ENCODE measurements at places on chromosomes 3 and 15. TPM values are rescaled to one million over a fixed set of nuclear protein-coding genes. Genes with fewer than 3 reads are reported as not detected.
A peak's percentile ranks its signal among the peaks of the same experiment; 100 is the strongest.

The MGLL gene
- 23.7 TPM for total RNA-seq

GRCh38 chr3:149042789-149043386, 43.4 kb downstream of the HLTF start:
- H3K4me1 ChIP-seq = no peaks in the 10 kb centered on the region
- H3K27ac ChIP-seq = no peak overlapping the region
- peak; percentile 72 for DNase-seq

DNA sequence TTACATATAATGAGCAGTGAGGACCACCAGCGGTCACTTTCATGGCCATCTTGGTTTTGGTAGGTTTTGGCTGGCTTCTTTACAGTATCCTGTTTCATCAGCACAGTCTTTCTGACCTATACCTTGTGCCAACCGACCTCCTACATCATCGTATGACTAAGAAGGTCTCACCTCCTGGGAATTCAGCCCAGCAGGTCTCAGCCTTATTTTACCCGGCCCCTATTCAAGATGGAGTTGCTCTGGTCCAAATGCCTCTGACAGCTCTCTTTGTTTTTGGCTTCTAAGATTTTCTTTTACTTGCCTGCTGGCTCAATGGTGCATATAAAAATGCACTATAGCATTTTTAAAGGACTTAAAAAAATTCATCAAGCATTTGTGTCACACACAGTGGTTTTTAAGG, 3.2 kb upstream of the MME start:
- H3K4me3 ChIP-seq = no peak overlapping the region
- 0 out of 2 replicates have a peak, but pooled peaks cover 2% of the 10 kb centered on the region for H3K4me1 ChIP-seq
- H3K27ac ChIP-seq = no peak overlapping the region
- peaks cover 5% of the 10 kb centered on the region for H3K27me3 ChIP-seq

- H3K27me3 ChIP-seq = no peaks in the 10 kb centered on the region
- H3K4me1 ChIP-seq = peaks cover 17% of the 10 kb centered on the region
- H3K4me3 ChIP-seq = no peak overlapping the region
- peak overlapping the region; percentile 91 for H3K27ac ChIP-seq
Observed at GRCh38 chr15:39172380-39173281, 408.2 kb upstream of the THBS1 start.

- no peak overlapping the region for H3K27ac ChIP-seq
- H3K36me3 ChIP-seq = no peaks in the 10 kb centered on the region
Observed at GRCh38 chr3:144185276-144185675, 213.7 kb downstream of the DIPK2A start.

DNA sequence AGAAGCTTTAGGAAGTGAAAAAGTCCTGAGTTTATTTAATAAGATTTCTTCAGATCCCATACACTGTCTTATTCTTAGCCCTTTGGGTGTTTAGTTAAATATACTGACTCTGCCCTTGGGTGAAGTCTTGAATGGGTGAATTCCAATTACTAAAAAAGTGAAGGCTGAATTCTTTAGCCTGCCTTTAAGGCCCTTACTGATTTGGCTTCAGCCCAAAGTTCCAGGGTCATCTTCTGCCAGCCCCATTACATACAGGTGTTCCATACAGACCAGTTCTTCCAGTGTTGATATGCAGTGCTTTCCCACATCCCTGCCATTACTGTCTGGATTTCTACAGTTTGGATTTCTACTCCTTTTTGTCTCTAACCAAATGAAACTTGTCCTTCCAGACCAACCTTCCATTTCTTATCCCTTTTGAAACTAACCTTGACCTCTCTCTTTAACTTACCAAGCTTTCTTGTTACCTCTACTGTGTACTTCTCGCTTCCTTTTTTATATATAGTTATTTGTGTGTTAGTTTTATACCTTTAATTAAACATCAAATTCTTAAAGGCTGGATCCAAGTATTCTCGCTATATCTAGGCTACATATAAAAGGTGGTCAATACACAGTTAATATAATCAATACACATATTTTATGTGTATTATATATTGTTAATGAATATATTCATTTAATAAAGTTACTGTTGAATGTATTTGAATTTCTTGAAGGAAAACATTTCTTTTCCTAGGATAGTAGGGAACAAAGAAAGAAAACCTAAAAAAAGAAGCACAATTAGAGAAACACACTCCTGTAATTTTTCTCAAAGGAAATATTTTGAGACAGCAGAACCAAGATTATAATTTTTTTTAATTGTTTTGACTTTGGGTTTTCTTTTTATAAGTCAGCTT, 15.0 kb downstream of the MBNL1 start:
- no peak overlapping the region for H3K4me3 ChIP-seq
- peaks cover 19% of the 10 kb centered on the region for H3K4me1 ChIP-seq
- no peaks in the 10 kb centered on the region for H3K27me3 ChIP-seq
- no peak overlapping the region for H3K27ac ChIP-seq
- no peak for DNase-seq

GRCh38 chr3:191774485-191774884, 313.5 kb downstream of the PYDC2 start:
- no peak for DNase-seq
- no peaks in the 10 kb centered on the region for H3K27me3 ChIP-seq
- H3K4me1 ChIP-seq = no peaks in the 10 kb centered on the region
- no peak overlapping the region for H3K27ac ChIP-seq
- no peaks in the 10 kb centered on the region for H3K36me3 ChIP-seq

GRCh38 chr3:14303336-14304100, 98.9 kb upstream of the SLC6A6 start:
- H3K36me3 ChIP-seq = no peaks in the 10 kb centered on the region
- no peak overlapping the region for H3K4me3 ChIP-seq
- H3K27ac ChIP-seq = no peak overlapping the region
- peaks cover 12% of the 10 kb centered on the region for H3K4me1 ChIP-seq
- DNase-seq = peak; percentile 36

DNA sequence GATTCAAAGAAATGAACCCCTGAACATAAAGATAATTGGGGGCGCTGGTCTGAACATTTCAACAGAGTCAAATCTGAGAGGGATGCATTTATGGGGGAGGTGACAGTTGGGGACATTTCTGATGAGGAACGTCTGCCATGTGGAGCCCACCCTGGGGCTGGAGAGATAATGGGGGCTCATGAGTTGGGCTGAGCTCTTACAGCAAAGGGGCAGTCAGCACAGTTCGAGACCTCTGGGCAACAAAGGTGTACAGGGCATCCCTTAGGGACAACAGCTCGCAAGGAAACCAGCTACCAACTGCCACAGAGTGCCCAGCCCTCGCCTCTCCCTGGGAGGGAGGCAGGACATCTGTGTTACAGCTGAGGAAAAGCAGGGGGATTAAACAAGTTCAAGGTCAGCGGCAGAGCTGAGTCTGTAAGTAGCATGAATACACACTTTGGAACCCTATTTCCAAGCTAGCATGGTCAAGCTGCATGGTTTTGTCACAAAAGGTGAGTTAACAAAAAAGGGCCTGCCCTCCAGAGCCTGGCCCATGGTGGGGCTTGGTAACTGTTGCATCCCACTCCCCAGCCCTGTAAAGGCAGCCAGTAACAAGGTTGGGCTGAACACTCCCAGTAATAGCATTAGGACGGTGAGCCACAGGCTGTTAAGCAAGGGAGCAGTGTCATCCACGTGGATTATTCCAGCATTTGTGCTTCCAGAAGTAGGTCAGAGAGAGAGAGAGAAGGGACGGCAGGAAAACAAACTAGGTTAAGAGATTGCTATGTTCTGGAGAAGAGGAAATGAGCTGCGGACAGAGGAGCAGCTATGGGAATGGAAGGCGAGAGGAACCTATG, 4.3 kb downstream of the GNB5 start:
- no peaks in the 10 kb centered on the region for H3K36me3 ChIP-seq
- H3K27ac ChIP-seq = no peak overlapping the region
- H3K4me3 ChIP-seq = no peak overlapping the region
- H3K27me3 ChIP-seq = peaks cover 5% of the 10 kb centered on the region
- DNase-seq = no peak
- H3K4me1 ChIP-seq = no peaks in the 10 kb centered on the region

The PLD1 gene
- 9.2 TPM for total RNA-seq

DNA sequence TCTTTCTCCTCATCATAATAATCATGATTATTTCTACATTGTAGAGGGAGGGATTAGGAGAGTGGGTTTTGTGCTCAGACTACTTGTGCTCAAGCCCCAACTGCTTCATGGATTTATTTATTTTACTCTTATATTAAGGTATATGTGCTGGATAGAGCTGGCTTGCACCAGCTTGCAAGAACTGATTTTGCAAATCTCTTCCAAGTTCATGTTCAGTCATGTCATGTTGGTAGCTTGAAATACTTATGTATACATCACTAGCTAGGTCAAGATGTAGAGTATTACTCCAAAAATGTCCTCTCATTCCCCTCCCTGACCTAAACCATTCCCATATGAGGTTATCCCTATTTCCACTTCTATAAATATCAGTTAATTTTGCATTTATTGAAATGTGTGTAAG, 293.9 kb upstream of the RBMS3 start:
- no peak overlapping the region for H3K4me3 ChIP-seq
- no peak for DNase-seq
- H3K27ac ChIP-seq = no peak overlapping the region
- H3K27me3 ChIP-seq = no peaks in the 10 kb centered on the region
- no peaks in the 10 kb centered on the region for H3K36me3 ChIP-seq
- H3K4me1 ChIP-seq = no peaks in the 10 kb centered on the region

DNA sequence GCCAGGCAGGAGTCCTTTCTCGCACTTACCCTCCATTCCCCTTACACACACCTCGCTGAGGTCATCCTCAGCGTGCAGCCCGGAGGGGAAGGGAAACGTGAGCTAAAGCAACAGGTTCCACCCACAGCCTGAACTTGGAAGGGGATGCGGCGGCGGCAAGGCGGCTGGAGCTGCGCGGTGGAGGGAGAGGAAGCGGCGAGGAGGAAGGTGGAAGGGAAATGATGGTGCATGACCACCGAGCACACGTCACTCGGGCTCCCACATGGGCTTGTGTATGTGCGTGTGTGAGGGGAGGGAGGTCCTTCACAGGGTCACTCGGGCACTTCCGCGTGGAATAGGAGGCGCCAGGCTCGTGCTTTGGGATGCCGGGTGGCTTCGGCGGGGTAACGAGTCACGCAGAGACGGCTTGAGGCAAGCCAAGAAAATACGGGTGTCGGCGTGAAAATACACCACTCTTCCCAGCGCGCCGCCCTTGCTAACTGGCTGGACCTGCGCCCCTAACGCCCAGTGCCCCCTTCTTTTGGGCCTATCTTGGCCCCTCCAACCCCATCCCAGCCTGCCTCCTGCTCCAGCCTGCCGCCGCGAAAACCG, 225.5 kb upstream of the IL12A start:
- H3K27ac ChIP-seq = peak overlapping the region; percentile 91
- H3K4me3 ChIP-seq = peak overlapping the region; percentile 65
- DNase-seq = peak; percentile 94
- no peaks in the 10 kb centered on the region for H3K27me3 ChIP-seq

DNA sequence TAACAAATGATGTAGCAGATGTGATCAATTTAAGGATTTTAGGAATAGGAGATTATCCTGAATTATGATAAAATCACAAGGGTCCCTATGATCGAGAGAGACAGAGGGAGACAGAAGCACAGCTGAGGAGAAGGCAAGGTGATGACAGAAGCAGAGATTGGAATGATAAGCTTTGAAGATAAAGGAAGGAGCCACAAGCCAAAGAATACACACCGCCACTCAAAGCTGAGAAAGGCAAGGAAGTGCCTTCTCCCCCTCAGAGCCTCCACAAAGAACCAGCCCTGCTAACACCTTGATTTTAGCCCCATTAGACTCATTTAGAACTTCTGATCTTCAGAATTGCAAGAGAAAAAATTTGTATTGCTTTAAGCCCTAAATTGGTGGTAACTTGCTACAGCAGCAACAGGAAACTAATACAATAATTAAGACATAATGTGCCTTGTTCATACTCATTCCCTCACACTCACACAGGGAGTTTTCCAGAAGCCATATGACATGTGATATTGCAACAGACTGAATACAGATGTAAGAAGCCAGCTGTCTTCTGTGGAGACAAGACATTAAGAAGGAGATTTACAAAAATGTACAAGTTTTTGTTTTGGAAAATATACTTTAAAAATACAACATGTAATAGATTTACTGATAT, 38.2 kb downstream of the TRANK1 start:
- H3K27ac ChIP-seq = peak overlapping the region; percentile 68
- peaks cover 2% of the 10 kb centered on the region for H3K36me3 ChIP-seq

DNA sequence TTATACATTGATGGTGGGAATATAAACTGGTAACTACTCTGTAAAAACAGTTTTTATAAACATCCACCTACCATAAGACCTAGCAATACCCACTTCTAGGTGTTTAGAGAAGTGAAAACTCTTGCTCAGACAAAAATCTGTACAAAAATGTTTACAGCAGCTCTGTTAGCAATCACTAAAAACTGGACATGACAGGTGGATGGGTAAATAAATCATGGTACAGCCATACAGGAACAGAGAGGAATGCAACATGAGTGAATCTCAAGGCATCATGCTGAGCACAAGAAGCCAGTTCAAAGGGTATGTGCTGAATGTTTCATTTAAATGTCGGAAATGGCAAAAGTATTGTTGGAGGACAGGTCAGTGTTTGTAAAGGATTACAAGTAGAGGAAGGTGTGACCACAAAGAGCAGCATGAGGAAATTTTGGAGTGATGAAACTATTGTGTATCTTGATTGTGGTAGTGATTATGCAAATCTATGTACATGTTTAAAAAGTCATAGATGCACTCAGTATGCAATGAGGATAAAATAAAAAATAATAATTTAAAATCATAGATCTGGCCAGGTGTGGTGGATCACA, 2.8 kb upstream of the RNU5A-1 start:
- no peak overlapping the region for H3K27ac ChIP-seq
- peaks cover 7% of the 10 kb centered on the region for H3K27me3 ChIP-seq
- no peaks in the 10 kb centered on the region for H3K4me1 ChIP-seq
- H3K36me3 ChIP-seq = no peaks in the 10 kb centered on the region

Measured in IMR-90 (cell line).